ENCODE measurements at places on chromosomes 1 and 21.
A peak's percentile ranks its signal among the peaks of the same experiment; 100 is the strongest.

GRCh38 chr1:195608883-195609282 lies 999.4 kb downstream of the KCNT2 start:
- DNase-seq = no peak

DNA sequence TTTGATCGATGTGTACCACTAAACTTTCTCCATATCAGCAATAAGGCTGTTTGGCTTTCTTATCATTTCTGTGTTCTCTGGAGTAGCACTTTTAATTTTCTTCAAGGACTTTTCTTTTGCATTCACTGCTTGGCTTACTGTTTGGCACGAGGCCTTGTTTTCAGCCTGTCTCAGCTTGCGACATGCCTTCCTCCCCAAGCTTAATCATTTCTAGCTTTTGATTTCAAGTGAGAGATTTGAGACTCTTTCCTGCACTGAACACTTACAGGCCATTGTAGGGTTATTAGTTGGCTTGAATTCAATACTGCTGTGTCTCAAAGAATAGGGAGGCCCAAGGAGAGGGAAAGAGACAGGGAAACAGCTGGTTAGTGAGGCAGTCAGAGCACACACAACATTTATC lies 120.6 kb upstream of the KCND3 start:
- no peak for DNase-seq

DNA sequence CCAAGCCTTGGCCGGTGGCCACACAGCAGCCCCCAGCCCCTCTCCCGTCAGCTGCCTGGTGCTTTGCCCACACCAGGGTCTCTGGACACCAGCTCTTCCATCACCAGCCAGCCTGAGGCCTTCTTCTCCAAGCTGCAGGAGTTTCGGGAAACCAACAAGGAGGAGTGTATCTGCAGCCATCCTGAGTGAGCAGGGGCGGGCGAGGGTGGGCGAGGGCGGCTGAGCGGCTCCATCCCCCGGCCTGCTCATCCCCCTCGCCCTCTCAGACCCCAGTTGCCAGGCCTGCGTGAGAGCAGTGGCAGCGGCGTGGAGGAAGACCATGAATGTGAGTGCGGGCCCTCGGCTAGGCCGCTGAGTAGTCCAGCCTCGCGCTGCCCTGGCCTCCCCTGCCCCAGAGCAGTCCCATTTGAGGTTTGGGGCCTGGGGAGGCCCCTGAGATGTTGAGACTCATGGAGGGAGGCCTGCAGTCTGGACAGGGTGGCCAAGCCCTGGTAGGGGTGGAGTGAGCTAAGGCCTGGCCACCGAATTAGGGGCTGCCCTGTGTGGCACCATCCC lies 9.7 kb downstream of the MIIP start:
- DNase-seq = no peak

- no peak for DNase-seq
Observed at GRCh38 chr21:42777757-42778344, 101.5 kb downstream of the WDR4 start.

- no peak for DNase-seq
Observed at GRCh38 chr21:32829504-32829903, 57.9 kb upstream of the PAXBP1 start.

DNA sequence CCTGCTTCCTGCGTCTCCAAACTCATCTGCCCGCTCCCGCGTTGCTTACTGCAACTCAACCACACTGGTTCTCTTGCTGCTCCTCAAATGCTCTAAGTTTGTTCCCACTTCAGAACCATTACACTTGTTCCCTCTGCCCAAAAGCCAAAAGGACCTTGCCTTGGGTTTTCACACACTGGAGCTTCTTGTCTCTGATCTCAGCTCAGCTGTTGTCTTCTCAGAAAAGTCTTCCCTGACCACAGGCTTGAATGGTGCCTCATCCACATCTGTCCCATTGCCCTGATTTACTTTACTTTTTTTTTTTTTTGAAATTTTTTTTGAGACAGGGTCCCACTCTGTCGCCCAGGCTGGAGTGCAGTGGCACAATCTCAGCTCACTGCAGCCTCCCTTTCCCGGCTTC lies 44.3 kb upstream of the SYT14 start:
- no peak for DNase-seq

GRCh38 chr1:241440904-241441303 lies 78.7 kb downstream of the FH start:
- no peak for DNase-seq

DNA sequence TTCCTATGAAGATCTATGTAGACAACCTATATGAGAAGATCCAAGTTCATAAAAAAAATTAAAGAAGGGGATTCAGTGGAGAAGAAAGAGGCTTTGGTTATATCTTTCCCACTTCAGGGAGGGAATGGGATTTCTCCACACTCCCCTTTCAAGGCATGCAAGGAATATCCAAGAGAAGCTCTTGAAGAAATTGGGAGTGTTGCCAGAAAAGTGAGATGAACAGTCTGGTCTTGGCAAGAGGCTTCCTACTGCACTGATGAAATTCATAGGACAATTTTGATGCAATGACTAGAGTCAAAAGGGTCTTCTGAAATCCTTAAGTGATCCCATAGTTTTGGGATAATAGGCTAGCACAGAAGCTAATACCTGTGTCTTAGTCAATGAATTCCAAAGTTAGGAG lies 153.0 kb downstream of the KCTD3 start:
- DNase-seq = peak; percentile 57

DNA sequence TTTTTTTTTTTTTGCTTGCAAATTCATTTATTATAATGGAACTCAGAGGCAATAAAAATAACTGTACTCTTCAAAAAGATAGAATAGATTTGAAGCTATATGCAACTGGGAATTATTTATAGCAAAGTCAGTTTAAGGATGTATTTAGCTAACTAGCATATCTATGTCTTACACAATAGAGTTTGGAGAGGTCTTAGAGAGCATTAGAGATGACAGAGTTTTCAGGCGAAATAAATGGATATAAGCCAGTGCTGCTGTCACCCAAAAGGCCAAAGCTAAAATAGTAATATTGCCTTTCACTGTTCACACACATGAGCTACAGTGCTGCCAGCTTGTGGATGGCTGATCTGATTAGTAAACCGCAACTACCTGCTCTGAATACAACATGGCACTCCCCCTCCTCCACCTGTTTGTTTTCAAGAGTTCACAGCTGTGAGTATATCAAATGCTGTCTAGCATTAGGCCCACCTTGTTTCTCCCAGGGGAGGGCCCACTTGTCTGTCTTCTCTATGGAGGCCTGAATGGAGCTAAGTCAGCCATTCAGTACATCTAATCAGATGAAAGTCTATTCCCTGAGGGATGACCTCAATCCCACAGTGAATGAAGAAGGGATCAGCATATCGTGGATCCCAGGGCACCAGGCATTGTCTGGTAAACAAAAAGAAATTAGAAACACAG lies 25.2 kb upstream of the SSX2IP start:
- DNase-seq = no peak

GRCh38 chr1:182927693-182928433 lies 25.1 kb downstream of the SHCBP1L start:
- no peak for DNase-seq

DNA sequence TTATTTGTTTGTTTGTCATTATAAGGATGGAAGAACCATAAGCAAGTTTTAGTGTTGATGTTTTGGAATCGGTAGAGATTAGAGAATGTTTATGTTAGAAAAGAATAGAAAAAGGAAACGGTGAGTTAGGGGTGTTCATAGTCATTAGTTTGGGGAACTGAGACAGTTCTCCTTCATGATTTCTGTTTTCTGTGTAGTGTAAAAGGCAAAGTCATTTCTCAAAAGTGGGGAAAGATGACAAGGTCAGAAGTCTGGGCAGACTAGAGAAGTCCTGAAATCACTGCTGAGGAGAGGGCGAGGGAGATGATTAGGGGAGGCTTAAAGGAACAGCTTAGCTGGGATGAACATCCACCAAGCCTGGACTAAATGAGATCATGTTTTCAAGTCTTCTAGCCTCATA lies 498.9 kb downstream of the TTLL7 start:
- DNase-seq = no peak

GRCh38 chr21:31470896-31471694 lies 127.0 kb upstream of the TIAM1 start:
- DNase-seq = no peak

GRCh38 chr1:234602334-234603220 lies 7.4 kb downstream of the IRF2BP2 start:
- DNase-seq = peak; percentile 95

- no peak for DNase-seq
Observed at GRCh38 chr1:152735648-152736047, 22.2 kb upstream of the KPRP start.

- no peak for DNase-seq
Observed at GRCh38 chr1:225480825-225481434, 53.1 kb upstream of the LBR start.

DNA sequence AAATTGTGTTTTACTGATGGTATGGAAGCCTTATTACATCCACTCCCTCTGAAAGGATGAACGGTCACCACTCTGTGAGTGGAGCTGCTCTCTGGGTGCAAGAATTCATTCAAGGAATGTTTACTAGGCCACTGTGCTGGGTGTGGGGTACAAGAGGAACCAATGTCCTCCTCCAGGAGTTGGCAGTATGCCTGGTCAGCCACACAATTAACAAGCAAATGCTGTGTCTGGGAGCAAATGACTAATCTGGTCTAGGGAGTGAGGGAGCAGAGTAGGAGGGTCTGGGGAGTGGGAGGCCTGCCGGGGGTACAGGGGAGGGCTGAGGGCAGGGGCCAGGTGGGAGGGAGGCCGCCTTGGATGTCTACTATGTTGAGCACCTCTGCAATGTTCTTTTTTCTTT lies 27.2 kb upstream of the TDRD10 start:
- DNase-seq = peak; percentile 93

GRCh38 chr1:33080885-33081553 lies at the start of gene AZIN2:
TSS of gene AZIN2 (plus strand) at chr1:33081153. CDS start at chr1:33082250, 1,097 bp downstream.
- DNase-seq = peak; percentile 95

DNA sequence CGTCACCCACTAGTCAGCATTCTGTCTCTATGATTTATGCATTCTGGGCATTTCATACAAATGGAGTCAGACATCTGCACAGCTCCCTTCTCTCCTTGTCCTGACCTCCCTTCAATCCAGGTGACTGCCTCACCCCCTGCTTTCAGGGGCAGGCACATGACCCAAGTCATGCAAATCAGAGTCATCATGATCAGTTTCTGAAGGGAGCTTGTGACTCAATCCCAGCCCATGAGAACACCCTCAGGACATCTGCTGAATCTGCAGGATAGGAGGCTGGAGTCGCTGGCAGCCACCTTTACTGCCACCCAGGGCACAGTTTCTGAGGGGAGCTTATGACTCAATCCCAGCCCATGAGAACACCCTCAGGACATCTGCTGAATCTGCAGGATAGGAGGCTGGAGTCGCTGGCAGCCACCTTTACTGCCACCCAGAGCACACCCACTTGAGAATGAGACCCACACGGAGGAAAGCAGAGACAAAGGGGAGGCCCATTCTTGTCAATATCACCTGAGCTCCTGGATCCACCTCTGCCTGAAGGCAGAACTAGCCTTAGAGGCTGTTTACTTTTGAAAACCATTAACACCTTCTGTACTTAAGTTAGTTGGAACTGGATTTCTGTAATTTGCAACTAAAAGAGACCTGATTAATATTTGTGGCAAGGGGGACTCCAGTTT lies 62.3 kb upstream of the SLC25A33 start:
- no peak for DNase-seq

GRCh38 chr1:110243574-110243973 lies 33.5 kb downstream of the KCNC4 start:
- DNase-seq = no peak

GRCh38 chr21:28991861-28992525 lies 684 bp downstream of the LTN1 start:
- DNase-seq = no peak

- no peak for DNase-seq
Observed at GRCh38 chr1:225435957-225436392, 8.1 kb upstream of the LBR start.

DNA sequence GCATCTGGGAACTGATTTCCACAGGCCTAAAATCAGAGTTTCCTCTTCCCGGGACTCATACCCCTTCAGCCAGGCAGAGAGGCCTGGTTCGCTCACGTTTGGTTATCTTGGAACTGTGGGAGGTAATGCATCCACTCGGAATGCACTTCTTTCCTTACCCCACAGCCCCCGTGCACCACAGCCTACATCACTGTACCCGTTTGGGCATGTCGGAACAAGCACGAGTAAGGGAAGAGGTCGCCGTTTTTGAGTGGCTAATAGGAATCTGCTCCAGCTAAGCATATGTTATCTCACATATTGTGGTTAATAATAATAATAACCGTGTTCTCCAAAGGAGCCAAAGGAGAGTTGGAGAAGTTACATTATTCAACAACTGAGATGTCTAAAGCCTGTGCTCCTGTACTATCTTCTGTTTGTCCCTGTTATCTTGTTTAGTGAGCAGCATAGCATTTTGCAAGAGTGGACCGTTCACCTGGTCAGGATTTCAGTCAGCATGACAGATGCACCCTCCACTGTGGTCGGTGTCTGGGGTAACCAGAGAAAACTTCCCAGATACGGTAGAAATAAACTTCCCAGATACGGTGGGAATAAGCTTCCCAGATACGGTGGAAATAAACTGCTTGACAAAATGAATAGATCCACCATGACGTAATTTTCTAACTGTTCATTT lies 198.6 kb downstream of the SDCCAG8 start:
- DNase-seq = no peak

DNA sequence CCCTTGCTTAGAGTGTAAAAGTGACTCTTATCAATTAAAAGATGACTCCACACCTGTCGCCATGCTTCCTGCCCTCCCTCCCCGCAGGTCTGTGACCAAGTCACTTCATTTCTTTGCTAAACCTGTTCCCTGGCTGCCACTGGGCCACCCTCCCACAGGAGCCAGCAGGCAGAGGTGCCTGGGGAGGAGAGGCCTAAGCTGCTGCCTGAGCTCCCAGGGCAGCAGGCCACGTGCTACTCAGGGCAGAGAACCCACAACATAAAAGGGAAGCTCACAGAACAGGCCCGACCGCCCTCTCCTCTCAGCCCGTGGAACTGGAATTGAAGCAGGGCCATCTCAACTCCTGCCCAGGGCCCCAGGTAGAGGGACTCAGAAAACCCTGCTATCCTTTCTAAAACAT lies 4.9 kb downstream of the C1orf198 start:
- DNase-seq = no peak

DNA sequence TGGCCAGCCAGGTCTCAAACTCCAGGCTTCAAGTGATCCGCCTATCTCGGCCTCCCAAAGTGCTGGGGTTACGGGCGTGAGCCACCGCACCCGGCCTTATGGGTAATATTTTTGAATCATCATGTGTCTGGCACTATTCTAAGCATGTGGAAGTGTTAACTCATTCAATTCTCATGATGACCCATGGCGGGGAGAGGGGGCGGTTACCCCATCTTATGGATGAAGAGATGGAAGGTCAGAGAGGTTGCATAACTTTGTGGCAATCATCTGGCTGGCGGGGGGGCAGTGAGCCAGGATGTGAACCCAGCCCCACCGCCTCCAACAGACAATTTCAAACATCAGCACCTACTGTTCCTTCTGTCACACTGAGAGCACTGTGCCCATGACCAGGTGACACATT lies 11.5 kb upstream of the TAS1R2 start:
- DNase-seq = no peak
